ENCODE measurements at places on chromosomes 7 and 10. TPM values are rescaled to one million over a fixed set of nuclear protein-coding genes. Genes with fewer than 3 reads are reported as not detected.
A peak's percentile ranks its signal among the peaks of the same experiment; 100 is the strongest.

DNA sequence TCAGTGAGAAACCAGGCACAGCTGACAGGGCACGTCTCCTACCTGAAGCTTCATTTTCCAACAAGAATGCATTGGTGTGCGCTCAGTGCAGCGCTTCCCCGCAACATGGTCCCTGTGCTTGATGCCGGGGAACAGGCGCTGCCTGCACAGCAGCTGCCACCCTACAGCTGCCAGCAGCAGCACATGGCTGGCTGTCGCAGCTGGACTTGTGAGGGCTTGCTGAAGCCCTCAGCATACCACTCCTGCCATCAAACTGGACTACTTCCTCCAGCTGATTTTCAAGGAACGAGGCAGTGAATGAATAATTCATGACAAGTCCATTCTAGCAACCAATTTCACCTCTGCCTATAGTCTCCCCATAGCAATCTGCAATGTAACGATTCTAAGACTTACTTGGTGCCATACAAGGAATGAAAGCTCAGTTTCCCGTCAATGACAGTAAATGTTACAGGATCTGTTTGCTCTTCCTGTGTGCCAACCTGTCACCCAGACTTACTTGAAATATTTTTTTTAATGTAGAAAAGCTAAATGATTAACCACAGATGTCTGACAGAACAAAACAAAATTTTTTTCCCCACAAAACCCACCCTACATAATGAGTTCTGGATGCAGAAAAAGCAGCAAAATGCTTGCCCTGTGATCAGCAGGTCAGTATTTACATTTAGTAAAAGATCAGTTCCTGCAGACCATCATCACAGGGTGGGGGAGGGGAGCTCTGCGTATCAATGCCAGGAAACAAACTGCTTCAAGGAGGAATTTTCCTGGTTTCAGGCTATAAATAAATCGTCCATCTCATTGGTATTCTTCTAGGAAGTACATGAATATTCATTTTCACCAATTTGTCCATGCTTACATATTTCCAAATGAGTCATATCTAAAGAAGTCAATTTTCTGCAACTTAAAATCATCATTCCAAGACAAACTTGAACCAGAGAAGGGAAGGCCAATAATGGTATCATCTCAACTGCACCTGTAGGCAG is 140.6 kb downstream of the ALOX5 start:
- H3K36me3 ChIP-seq, result no peaks in the 10 kb centered on the region
- H3K27me3 ChIP-seq, result no peaks in the 10 kb centered on the region
- no peak for DNase-seq
- peaks cover 10% of the 10 kb centered on the region for H3K4me1 ChIP-seq

- H3K4me1 ChIP-seq, result no peaks in the 10 kb centered on the region
- no peak overlapping the region for H3K27ac ChIP-seq
- no peaks in the 10 kb centered on the region for H3K27me3 ChIP-seq
- H3K36me3 ChIP-seq, result no peaks in the 10 kb centered on the region
- DNase-seq, result no peak
- H3K4me3 ChIP-seq, result no peak overlapping the region
Observed at GRCh38 chr7:150520145-150520544, 5.5 kb downstream of the GIMAP7 start.

GRCh38 chr10:88538048-88538447 is 45.1 kb downstream of the RNLS start:
- H3K4me1 ChIP-seq, result peaks cover 3% of the 10 kb centered on the region
- DNase-seq, result no peak
- H3K36me3 ChIP-seq, result no peaks in the 10 kb centered on the region
- H3K4me3 ChIP-seq, result no peak overlapping the region
- no peaks in the 10 kb centered on the region for H3K27me3 ChIP-seq

DNA sequence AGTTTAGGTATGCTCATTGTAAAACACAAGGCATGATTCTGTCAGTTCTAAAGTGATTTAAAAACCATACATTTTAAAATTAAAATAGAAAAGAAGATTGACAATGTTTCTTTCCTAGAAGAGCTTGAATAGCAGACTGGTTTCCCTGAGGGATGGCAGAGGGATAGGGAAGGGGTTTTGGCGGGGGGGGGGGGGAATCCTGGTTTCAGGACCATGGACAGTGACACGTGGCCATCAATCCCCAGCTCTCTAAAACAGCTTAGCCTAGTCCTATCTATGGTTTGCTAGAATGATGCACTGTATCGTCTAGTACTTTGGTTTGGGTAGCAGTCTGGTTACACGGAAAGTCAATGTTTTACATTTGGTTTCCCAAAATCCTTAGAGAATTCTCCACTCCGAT is 88.7 kb downstream of the PHYHIPL start:
- H3K4me3 ChIP-seq, result no peak overlapping the region
- H3K27me3 ChIP-seq, result no peaks in the 10 kb centered on the region
- no peak for DNase-seq
- H3K36me3 ChIP-seq, result peaks cover 27% of the 10 kb centered on the region

GRCh38 chr10:46251857-46252847 is 34.6 kb upstream of the ANTXRL start:
- H3K4me1 ChIP-seq, result no peaks in the 10 kb centered on the region
- H3K27ac ChIP-seq, result no peak overlapping the region
- no peak for DNase-seq
- no peaks in the 10 kb centered on the region for H3K27me3 ChIP-seq
- no peaks in the 10 kb centered on the region for H3K36me3 ChIP-seq

EMX2 gene
- total RNA-seq, result 0.11 TPM

DNA sequence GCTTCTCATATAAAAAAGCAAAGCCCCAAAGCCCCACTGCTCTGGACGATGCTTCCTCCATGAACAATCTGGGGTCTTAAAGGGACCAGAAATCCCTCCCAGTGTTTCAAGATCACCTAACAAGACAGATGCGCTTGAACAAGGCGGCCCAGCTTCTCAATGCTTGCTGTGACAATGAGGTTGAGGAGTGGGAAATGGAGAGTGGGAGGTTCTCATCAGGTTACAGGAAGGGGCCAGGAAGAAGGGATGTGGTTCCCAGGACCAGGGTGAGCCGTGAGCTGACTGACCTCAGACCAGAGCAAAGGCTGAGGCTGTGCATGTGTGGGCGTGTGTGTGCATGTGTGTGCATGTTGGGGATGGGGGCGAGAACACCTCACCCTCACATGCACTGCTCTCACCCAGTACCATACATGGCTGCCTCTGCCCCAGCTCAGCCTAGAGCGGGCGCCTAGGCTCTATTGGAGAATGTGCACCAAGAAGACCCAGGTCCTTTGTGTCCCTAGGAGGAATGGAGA is 220.8 kb upstream of the GPR26 start:
- no peaks in the 10 kb centered on the region for H3K36me3 ChIP-seq
- H3K27ac ChIP-seq, result no peak overlapping the region
- no peaks in the 10 kb centered on the region for H3K27me3 ChIP-seq
- no peak overlapping the region for H3K4me3 ChIP-seq
- no peaks in the 10 kb centered on the region for H3K4me1 ChIP-seq

DNA sequence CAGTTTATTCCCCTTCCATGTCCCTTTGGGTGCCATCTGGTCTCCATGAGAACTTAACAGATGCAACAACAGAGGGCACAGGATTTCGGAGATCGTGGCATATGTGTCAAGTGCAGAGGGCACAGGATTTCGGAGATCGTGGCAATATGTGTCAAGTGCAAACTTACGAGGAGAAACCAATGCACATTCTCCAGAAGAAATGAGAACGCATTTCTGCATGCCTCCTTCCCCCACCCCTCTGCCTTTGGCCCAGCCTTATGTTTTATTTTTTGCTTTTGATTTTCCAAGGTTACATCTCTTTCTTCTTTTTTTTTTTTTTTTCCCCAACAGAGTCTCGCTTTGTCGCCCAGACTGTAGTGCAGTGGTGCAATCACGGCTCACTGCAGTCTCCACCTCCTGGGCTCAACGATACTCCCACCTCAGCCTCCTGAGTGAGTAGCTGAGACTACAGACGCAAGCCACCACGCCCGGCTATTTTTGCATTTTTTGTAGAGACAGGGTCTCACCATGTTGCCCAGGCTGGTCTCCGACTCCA is 586 bp upstream of the ANKRD26 start:
- peaks cover 14% of the 10 kb centered on the region for H3K4me1 ChIP-seq
- no peaks in the 10 kb centered on the region for H3K27me3 ChIP-seq
- no peaks in the 10 kb centered on the region for H3K36me3 ChIP-seq
- H3K27ac ChIP-seq, result peak overlapping the region; percentile 87

DNA sequence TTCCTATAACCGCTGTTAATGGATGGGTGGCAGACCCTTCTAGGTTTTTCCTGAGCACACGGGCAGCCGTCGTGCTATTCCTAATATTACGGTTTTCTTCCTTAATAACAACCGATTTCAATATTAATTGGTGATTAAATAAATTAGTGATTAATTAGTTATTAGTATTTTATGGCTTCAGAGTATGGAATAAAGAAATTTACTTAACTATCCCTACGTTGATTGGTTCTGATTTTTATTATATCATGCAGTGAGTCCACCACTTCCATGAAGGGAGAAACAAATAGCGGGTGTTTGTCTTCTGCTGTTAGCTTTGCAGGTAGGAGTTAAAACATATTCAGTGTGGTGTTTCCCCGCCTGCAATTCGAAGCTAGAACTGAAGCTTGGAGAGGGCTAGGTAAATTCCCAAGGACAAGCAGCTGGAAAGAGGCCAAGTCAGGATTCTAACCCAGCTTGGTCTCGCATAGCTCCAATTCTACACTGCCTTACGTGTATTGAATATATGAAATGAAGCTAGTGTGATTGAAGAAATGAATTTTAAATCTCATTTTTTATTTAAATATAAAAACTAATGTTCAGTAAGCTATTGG is 928 bp upstream of the CSTF2T start:
- H3K27ac ChIP-seq, result peak overlapping the region; percentile 93
- DNase-seq, result peak; percentile 43
- no peaks in the 10 kb centered on the region for H3K36me3 ChIP-seq

DNA sequence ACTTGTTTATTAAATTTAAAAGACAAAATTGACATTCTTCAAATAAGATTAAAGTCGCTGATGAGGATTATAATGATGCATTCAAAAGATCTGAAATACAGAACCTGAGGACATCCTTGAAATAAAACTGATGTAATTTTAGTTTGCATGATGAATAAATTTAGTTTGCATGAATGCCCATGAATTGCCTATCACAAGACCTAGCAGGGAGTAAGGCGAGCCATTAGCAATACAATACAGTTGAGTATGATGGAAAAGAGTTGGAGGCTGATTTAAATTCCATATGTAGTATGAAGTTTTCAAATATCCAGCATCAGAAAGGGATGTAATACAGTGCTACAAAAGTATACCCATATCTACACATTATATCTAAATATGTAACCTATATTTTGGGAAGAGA is 321.3 kb downstream of the CACNA2D1 start:
- no peaks in the 10 kb centered on the region for H3K27me3 ChIP-seq
- DNase-seq, result no peak
- no peaks in the 10 kb centered on the region for H3K4me1 ChIP-seq
- no peak overlapping the region for H3K4me3 ChIP-seq

DNA sequence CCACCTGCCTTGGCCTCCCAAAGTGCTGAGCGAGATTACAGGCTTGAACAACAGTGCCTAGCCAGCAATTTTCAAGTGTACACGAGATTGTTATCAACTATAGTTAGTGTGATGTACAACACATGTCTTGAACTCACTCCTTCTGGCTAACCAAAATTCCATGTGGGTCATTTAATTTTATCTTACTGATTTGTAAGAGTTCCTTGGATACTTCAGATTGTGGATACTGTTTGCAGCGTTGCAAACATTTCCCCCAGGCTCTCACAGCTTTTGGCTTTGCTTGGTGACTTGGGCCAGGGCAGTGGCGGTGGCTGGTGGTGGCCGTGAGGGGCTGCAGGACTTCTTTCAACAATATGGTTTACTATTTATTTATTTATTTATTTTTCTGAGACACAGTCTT is 8.5 kb upstream of the TMEM270 start:
- H3K4me1 ChIP-seq, result no peaks in the 10 kb centered on the region
- no peak for DNase-seq
- H3K27ac ChIP-seq, result no peak overlapping the region

ZNF804B gene
- total RNA-seq, result not detected

GIMAP6 gene
- total RNA-seq, result 27.6 TPM

GRCh38 chr7:94298943-94299342 is 95.8 kb upstream of the COL1A2 start:
- peaks cover 14% of the 10 kb centered on the region for H3K4me1 ChIP-seq
- DNase-seq, result no peak
- H3K27me3 ChIP-seq, result no peaks in the 10 kb centered on the region
- no peaks in the 10 kb centered on the region for H3K36me3 ChIP-seq
- no peak overlapping the region for H3K4me3 ChIP-seq

MMS19 gene
- 46.6 TPM for total RNA-seq

DNA sequence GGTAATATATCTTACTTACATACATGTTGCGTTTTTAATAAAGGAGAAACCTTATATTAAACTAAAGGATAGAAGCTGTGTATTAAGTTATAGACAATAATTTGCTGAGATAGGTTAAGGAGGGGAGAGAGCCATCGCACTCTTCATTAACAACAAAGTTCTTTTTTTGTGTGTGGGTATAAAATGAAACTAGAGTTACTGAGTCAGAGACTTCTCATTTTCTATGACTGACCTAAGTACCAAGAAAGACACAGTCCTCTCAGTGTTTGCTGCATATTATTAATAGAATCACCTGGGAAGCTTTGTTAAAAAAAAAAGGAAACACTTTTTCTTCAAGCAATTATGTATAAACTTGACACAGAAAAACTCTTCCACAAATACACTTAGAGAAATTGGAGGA is 31.4 kb downstream of the FEZF1 start:
- no peak overlapping the region for H3K4me3 ChIP-seq
- H3K36me3 ChIP-seq, result no peaks in the 10 kb centered on the region
- no peak overlapping the region for H3K27ac ChIP-seq
- H3K4me1 ChIP-seq, result no peaks in the 10 kb centered on the region
- no peak for DNase-seq

DNA sequence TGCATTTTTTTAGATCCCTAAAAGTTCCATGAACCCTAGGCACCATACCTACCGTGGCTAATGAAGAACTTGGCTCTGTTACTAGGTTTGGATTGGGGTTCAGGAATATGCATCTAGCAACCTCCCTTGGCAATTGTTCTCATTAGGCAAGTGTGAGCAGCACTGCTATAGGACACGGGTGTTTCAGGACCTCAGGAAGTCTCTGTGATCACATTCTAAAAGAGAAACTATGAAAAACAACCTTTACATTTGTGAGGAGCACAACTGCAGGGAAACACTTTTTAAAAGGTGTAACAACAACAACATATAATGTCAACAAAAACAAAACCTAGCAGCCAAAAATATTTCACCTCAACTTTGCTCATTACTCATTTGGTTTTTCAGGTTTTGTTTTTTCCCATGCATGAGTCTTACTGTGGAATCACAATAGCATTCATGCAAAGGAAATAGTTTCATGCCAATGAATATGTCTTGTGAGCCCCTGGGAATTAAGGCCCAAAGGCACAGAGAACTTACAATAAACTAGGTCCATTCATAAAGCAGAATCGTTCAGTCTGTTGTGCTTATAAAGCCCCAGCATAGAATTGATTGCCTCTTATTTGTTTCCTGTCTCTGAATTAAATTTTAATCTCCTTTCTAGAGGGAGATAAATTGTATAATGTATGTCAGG is 255.7 kb upstream of the DGKB start:
- H3K27ac ChIP-seq, result no peak overlapping the region
- no peaks in the 10 kb centered on the region for H3K36me3 ChIP-seq
- no peaks in the 10 kb centered on the region for H3K4me1 ChIP-seq
- no peak for DNase-seq
- H3K4me3 ChIP-seq, result no peak overlapping the region
